ENCODE measurements at places on chromosomes 1 and 21. TPM values are rescaled to one million over a fixed set of nuclear protein-coding genes. Genes with fewer than 3 reads are reported as not detected.

Gene SHISAL2A
- not detected for total RNA-seq

Gene KRTAP21-3
- total RNA-seq = not detected

Gene ERVH48-1
- not detected for total RNA-seq

Gene HCRTR1
- total RNA-seq = not detected

Gene DAB1
- total RNA-seq = 0.59 TPM

Gene SLAMF8
- 12.3 TPM for total RNA-seq

All from breast epithelium (tissue), 4 donors.